ENCODE measurements at places on chromosomes 16 and 17.

DNA sequence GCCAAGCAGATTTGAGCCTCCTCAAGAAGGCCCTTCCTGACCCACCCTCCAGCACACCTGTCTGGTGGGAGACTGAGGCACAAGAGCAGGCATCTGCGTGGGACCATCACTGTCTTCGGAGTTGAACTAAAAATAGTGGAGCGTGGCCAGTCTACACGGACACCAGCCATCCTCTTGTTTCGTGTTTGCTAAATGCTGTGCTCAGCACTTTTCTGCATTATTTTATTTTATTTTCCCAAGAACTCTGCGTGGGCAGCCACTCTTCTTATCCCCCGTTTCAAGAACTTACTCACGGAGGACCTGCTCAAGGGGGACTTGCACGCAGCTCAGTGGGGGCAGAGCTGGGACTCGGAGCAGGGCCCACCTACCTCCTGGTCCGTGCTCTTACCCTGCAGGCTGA is 60.8 kb downstream of the SOCS3 start:
- no peak for DNase-seq

- no peak for DNase-seq
Observed at GRCh38 chr16:87192452-87193073, 124.6 kb downstream of the C16orf95 start.

DNA sequence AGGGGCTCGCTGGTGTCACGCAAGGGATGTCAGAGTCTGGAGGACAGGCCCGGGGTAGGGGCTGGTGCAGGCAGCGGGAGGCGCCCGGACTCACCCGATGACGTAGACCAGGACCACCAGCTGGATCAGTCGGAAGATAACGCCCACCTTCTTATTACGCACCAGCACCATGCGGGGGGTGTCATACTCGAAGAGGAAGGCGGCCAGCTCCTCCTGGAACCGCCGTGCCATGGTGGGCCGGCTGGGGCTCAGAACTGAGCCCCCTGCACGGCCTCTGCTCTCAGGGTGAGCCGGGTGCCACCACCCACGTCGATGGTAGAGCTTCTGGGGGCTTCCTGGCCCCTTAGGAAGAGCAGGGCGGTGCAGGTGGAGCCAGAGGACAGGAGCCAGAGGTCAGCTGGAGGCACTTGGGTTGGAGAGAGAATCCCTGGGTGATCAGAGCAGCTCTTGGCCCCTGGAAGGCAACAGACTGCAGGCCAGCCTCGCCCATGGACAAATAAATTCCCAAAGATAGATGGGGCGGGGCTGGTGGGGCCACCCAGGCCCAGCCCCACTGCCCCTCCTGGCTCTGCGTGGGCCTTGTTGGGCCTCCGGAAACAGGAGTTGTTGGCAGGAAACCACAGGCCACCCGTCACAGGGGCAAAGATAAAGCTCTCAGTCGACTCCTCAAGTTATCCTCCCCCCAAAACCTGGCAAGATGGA is at the start of gene P2RX1:
Gene P2RX1 (minus strand): TSS at position 471 of the 702 bp plus-strand sequence. CDS start 240 bp downstream, at position 231.
- no peak for DNase-seq

- DNase-seq = no peak
Observed at GRCh38 chr16:83513008-83513755, 294.6 kb upstream of the HSBP1 start.

DNA sequence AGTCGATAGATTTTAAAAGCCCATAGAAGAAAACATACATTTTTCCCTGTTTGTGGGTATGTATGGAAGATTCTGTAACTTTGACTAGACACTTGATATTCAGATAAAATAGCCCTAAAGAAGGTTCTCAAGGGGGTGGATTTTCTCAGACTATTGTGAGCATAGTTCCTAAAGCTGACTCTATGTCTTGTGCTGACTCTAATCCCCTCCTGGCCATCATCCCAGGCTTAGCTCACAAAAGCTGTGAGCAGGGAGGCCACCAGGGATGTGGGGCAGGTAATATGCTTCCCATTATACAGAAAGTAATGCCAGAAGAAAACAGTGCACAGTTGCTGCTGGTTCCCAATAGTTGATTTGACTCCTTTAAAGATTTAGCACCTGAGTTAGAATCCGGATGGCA is 32.0 kb downstream of the CDH13 start:
- DNase-seq = no peak

- DNase-seq = no peak
Observed at GRCh38 chr17:42411361-42411760, 11.7 kb downstream of the CAVIN1 start.

- DNase-seq = no peak
Observed at GRCh38 chr17:36941265-36942010, 4.2 kb downstream of the LHX1 start.

- no peak for DNase-seq
Observed at GRCh38 chr16:10751291-10751697, 7.7 kb downstream of the NUBP1 start.

GRCh38 chr17:78817123-78817522 is 23.5 kb downstream of the USP36 start:
- DNase-seq = no peak

- DNase-seq = no peak
Observed at GRCh38 chr16:72179204-72179970, 7.4 kb upstream of the PMFBP1 start.

DNA sequence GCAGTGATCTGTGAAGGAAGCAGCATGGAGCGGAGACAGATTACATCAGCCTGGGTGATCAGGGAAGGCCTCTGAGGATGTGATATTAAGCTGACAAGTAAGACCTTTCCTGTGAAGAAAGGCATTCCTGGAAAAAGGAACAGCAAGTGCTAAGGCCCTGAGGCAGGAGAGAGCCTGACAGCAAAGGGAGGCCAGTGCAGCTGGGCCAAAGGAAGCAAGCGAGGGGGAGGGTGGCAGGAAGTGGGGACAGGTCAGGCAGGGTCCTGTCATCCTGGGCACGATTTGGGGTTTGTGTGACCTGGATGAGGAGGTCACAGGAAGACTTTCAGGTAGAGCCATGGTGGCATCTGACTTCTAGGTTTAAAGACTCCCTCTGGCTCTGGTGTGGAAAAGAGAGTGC is 12.3 kb downstream of the CPNE2 start:
- no peak for DNase-seq

DNA sequence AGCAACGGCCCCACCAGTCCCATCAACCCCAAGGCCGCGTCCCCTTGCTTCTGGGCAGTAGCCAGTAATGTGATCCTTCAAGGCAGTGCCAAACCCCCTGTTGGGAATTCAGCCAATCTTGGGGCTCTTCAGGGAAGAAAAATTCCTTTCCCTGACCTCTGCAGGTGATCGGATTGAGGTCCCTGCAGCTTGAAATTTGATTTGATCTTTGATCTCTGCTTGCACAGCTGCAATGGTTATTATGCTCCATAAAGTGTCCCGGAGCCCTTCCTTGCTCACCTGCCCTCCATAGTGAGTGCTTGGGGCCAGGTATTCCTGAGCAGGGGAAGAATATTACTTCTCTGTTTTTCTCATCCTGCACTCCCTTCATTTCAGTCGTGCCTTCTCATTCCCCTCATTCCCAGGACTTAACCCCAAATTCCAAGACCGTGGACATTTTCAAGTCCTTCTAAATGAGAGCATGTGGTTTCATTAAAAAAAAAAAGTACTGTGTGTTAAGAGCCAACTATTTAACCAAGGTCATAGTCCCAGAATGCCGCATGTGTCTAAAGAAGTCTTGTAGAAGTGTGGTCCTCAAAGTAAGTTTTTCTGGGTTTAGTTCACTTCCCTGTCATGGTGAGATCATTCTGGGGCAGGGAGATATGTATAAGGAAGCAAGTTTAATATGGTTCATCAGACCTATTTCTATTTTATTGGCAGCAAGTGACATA is 56.3 kb downstream of the SOX9 start:
- no peak for DNase-seq
